ENCODE measurements at places on chromosomes 13 and 19.
A peak's percentile ranks its signal among the peaks of the same experiment; 100 is the strongest.

GRCh38 chr13:112616586-112617362, 28.8 kb upstream of the TUBGCP3 start:
- peak; percentile 23 for DNase-seq

GRCh38 chr13:24085662-24086061, 74.9 kb upstream of the SPATA13 start:
- DNase-seq: no peak

GRCh38 chr13:29740961-29741360, 109.5 kb downstream of the UBL3 start:
- DNase-seq: no peak

DNA sequence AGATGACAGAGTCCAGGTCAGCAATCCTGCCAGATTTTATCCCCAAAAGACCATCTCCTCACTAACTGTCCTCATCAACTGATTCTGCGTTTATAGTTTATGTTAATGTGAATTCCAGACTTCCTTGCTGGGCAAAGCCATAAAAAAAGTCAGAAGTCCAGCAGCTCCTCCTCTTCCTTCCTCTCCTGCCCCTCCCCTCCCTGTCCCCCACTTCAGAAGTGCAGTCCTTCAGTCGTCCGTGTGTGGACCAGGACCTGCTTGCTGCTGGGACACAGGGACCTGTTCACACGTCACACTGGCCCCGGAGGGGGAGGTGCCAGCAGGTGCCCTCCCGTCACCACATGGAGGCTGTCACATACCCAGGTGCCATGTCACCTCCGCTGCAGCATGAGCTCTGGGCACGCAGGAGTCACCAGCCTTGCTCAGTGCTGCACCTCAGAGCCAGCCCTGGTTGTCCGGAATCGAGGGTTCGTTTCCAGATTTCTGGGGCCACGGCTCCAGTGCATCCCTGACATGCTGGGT, 4.0 kb upstream of the MCF2L start:
- no peak for DNase-seq

GRCh38 chr19:16261584-16262368, 62.9 kb upstream of the KLF2 start:
- no peak for DNase-seq

DNA sequence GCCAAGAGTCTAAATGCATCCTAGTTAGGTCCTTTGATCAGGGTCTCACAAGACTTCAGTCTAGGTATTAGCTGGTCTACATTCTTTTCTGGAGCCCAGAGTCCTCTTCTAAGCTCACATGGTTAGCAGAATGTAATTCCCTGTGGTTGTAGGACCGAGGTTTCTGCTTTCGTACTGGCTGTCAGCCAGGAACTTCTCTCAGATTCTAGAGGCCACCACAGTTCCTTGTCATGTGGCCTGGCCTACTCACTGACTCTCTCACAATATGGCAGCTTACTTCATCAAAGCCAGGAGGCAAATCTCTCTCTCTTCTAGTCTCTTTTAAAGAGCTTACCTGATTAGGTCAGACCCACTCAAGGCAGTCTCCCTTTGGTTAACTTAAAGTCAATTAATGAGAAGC, 82.9 kb downstream of the POU4F1 start:
- DNase-seq: no peak

Data from hematopoietic multipotent progenitor cell treated with erythropoietin and hydrocortisone succinate and interleukin-3 and kit ligand, for 15 days (in vitro differentiated cells).